Fibroblast of lung (primary cell): ENCODE measurements at places on chromosomes 6 and 20. TPM values are rescaled to one million over a fixed set of nuclear protein-coding genes. Genes with fewer than 3 reads are reported as not detected.

Gene MYB
- 0.16 and 0.35 TPM in 2 replicates for polyA plus RNA-seq

Gene CNR1
- polyA plus RNA-seq, result not detected in 2 replicates

Gene LY6G6F
- not detected in 2 replicates for polyA plus RNA-seq

Gene ANGPT4
- polyA plus RNA-seq, result not detected in 2 replicates

Gene C6orf163
- polyA plus RNA-seq, result 0.18 and 0.33 TPM in 2 replicates

Gene SOX18
- polyA plus RNA-seq, result not detected in 2 replicates

Gene CST7
- not detected in 2 replicates for polyA plus RNA-seq

Gene OPN5
- polyA plus RNA-seq, result not detected in 2 replicates

DNA sequence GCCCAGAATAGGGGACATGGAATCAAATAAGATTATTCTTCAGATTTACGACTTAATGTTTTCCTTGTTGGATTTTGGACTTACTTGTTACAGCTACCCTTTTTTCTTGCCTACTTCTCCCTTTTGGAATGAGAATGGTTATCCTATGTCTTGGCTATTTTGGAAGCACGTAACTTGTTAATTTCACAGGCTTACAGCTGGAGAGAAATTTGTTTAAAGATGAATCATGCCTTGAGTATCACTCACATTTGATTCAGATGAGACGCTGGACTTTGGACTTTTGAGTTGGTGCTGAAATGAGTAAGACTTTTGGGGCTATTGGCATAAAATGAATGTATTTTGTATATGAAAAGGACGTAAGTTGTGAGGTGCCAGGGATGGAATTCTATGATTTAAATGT is 83.3 kb downstream of the SMPDL3A start:
- no peak for DNase-seq

DNA sequence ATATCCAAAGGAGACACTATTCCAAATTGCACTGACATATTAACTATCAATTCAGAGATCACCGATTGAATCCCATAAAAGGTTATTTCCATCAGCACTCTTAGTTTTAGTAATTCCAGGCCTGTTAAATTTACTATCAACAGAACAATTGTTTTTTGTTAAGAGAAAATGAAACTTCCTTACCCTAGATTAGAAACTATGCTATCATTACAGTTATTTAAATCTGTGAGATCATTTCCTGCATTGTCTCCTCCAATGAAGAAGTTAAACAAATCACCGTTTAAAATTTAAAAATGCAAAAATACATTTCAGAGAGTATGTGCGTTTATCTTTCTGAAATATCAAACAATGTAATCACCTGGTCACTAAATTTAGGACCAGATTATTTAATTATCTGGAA is 57.5 kb downstream of the HIVEP2 start:
- no peak for DNase-seq

DNA sequence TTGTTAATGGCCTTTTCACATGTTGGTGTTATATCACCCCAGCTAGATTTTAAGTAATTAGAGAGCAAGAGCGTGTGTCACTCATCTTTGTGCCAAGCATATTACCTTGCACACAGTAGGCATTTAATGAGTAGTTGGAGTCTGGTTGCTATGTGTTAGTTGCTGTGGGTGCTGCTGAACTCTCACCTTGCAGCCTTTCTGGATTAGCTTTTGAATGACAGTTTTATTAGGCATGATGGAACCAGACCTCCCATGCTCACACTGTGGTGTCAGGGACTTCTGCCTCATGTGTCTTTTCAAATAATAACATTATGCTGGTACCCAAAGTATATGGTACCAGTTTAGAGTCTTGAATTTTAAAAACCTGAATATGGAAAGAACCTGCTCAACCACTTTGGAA is 55.9 kb downstream of the TRAF3IP2 start:
- no peak for DNase-seq

DNA sequence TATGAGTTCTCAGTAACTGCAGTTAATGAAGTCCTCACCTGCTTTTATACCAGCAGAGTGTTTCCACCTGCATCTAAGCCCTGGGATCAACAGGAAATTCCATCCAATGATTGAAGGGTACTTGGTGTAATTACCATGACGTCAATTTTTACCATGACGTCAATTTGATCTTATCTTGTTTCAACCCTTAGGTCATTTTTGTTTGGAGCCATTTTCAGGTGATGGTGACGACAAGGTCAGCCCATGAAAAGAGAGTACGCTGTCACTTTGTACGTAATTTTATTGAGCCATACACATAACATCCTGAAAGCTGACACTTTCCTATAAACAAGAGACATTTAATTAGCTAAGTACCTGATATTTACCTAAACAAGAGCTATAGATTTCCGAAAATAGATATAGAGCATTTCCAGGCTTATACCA is at the start of gene CGA:
TSS of gene CGA (minus strand) at position 20 of the 423 bp plus-strand sequence. CDS start 6,906 bp downstream, outside the sequence.
- peak; percentile 28 for DNase-seq

GRCh38 chr20:22333885-22334545 is 250.4 kb downstream of the FOXA2 start:
- peak; percentile 39 for DNase-seq

- no peak for DNase-seq
Measured at GRCh38 chr6:107600121-107600520, 110.2 kb downstream of the SOBP start.

DNA sequence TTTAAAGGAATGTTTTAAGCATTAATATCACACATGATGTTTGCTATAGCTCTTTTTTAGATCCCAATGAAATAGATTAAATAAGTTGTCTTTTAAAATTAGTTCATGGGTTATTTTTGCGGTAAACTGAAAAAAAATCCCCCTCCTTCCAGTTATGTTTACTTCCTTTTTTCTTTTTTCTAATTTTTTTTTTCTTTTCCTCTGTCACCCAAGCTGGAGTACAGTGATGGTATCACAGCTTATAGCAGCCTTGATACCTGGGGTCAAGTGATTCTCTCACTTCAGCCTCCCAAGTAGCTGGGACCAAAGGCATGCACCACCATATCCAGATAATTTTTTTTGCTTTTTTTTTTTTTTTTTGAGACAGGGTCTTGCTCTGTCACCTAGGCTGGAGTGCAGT is 17.8 kb upstream of the SCAF8 start:
- no peak for DNase-seq

- no peak for DNase-seq
Measured at GRCh38 chr6:2895072-2895471, 8.0 kb downstream of the SERPINB9 start.

DNA sequence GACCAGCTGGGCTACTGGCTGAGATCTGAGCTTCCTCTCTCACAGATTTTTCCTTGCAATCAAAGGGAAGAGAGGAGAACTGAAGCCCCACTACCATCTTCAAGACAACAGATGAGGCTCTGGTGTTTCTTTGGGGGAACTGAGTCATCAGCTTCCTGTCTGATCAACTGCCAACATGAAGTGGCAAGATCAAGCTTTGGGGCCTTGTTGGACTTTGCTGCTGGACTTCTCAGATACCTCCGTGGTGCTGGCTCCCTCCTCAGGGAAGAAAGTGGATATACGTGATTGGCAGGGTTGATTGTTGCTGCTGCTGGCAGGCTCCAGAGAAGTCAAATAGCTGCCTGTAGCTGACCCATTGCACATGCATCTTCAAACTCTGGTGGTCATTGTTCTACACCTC is 3.6 kb upstream of the TOX2 start:
- DNase-seq, result peak; percentile 80

- DNase-seq, result no peak
Measured at GRCh38 chr6:25498505-25498904, 153.5 kb upstream of the SCGN start.

DNA sequence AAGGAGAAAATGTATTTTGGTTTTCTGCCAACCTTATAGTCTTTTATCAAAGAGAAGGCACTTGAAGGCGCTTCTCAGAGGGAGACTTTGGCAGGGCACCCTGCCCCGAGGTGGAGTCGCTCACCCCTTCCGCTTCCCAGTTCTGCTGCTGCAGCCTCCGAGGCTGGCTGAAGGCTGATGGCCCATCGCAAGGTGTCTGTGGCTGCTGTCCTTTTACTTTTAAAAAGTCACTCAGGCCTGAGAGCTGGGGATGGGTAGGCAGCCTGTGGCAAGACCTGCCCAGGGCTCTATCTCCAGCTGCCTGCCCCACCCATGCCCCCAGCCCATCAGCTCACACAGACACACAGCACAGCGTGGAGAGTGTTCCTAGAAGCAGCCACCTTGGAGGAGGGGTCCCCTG is 206.6 kb upstream of the CST7 start:
- DNase-seq, result no peak

GRCh38 chr6:12367412-12367811 is 77.3 kb downstream of the EDN1 start:
- DNase-seq, result no peak

DNA sequence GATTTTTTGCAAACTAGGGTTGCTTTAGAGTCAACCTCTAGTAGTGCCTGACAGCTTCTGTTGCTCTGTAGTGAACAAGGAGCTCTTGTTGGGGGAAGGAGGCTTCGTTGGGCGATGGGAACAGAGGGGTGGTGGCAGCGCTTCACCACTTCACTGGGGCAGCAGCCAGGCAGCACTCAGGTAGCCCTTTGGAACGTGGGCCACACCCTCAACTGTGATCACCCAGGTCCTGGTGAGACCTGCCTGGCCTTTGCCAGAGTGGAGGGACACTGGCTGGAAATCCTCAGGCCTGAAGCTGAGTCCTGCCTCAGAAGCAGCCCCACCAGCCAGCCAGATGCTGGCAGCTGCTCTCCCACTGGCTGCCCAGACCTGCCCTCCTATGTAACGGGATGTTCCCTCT is 10.4 kb upstream of the EDN3 start:
- DNase-seq, result no peak

DNA sequence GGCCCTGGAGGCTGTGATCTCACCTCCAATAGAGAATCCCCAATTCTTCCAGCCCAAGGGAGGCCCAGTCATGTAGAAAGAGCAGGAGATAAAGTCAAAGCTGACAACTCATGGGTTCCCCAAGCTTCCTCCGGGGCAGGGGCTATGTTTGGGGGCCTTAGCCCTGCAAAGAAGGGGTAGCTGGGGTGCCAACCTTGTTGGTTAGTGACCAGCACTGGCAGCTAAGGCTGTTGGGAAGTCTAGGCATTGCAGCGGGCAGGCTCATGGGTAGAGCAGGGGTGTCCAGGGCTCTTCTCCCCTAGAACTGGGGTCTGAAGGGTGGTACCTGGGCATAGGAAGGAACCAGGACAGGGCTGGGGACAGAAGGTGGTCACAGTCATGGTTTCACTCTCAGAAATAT is 36.4 kb downstream of the TGM2 start:
- no peak for DNase-seq

DNA sequence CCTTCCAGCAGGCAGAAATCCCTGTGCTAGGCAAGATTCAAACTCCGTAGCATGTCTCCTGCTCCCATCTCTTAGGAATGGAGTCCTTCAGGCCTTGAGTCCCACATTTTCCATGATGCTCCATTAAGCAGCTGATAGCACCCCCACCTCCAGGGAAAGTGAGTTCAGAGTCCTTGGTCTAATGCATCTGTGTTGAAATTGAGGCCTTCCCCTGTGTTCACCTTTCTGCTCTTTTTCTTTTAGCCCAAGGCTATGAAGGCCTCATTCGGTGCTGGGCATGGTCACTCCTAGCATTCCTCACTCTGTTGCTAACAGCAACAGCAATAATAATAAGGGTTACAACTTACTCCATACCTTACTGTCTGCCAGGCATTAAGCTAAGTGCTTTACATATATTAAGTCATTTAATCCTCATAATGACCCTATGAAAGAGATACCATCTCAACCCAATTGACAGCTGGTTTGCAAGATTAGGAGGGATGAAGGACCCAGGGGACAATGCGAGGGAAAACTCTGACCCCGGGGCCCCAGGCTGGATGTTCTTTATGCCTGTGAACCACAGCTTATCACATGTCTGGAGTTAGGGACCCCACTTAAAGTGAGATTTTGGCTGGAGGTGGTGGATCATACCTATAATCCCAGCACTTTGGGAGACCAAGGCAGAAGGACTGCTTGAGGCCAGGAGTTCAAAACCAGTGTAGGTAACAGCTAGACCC is 17.5 kb upstream of the PANK2 start:
- DNase-seq, result no peak

DNA sequence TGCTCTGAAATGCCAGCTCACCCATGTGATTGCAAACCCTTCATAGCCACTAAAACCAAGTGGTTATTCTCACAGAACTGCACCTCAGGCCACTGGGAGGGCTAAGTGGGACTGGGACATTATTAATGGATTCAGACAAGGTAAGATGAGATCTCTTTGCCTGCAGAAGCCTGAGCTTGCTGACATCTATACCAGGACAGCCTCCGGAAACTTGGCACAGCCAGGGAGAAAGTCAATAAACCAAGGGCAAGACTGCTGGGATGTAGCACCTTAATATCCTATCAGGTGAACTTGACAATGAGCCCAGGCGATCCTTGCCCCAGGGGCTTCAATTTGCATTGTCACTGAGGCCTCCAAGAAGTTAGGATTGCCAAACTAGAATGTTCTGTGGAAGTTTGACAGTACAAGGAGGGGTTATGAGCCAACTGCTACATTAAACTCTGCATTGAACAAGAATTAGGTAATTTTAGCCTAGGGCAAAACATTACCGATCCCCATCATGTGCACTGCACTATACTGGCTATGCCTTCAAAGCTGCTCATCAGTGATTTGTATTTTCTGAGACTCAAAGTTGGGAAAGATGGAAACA is 60.1 kb upstream of the RALGAPA2 start:
- DNase-seq, result no peak

DNA sequence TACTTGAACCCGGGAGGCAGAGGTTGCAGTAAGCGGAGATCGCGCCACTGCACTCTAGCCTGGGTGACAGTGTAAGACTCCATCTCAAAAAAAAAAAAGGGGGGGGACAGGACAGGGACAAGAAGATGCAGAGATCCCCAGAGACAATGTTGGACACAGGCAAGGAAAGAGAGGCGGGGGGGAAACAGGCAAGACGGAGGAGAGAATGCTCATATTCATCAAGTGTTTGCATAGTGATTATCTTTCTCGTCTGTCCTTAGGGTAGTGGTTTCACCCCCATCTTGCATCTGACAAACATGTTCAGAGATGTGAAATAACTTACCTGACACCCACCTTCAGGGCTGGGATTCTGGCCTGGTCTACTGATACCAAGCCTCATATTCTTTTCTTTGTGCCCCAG is 29.0 kb downstream of the CHMP4B start:
- no peak for DNase-seq

GRCh38 chr6:71317441-71317840 is 28.8 kb downstream of the OGFRL1 start:
- DNase-seq, result no peak

GRCh38 chr6:30093951-30094661 is 18.5 kb upstream of the RNF39 start:
- no peak for DNase-seq

DNA sequence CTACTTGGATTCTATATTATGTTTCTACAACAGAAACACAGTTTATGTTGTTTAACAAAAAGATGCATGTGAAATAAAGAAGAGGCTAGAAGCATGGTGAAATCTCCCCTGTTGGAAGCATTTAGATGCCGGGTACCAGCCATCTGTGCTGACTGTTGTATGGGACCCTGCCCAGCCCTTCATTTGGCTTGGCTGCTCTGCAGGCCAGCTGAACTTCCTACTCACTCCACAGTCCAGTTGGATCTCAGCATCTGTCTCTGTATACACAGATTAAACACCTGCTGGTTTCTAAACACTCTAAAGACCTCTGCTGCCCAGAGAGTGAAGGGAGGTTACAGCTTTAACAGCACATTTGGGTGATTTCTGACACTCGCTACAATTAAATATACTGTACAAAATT is 228.3 kb downstream of the SLC35F1 start:
- DNase-seq, result no peak

GRCh38 chr6:5710936-5711335 is 295.8 kb downstream of the NRN1 start:
- no peak for DNase-seq

GRCh38 chr6:30260036-30260504 is 46.9 kb upstream of the TRIM26 start:
- no peak for DNase-seq
